GM13976 (cell line): ENCODE measurements at places on chromosomes 5 and 9.

DNA sequence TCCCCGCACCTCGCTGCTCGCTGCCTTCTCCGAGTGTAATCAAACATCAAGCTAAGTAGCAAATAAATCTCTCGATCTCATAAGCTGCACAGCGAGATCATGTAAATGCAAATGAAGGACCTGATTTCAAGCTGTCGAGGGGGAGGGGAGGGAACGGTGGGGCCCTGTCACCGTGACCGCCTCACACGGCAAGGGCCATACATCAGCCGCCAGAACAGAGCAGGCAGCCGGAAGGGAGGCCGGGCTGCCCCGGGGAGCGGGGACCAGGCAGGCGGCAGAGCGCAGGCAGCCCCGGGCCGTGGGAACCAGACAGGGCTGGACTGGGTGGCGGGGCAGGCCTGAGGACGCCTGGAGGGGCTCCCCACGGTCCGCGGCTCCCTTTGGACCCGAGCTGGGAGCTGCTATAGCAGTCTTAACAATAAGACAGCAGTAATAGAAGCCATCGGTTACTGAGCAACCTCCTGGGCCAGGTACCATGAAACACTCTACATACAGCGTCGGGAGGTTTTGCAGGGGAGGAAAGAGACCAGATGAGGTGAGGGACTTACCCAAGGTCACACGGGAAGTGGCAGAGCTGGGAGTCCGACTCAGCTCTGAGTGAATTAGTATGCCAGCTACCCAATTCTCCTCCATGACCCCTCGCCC lies 76.8 kb downstream of the CFAP77 start:
- no peak for DNase-seq

DNA sequence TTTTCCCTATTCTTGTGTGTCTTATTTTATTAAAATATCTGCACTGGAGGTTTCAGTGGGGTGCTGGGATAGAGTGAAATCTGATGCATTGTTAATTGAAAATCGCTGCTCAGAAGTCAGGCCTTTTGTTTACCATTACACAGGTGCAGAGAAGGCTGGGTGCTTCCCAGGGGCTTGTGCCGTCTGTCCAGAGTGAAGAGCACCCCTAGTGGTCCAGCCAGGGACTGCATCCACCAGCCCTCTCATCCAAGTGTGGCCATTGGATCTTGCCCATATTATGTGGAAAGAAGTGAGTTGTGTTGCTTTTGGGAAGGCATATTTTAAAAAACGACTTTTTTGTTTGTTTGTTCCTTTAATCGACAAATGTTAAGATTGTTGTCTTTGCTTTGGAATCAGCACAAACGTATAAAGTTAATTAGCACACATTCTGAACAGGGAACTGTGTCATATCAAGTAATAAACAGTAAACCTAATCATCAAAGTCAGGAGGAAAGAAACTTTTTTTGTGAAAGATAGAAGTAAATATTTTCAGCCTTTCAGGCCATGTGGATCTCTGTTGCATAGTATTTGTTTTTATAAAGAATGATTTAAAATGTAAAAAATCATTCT lies 315.6 kb downstream of the MTRR start:
- peak; percentile 35 for DNase-seq

DNA sequence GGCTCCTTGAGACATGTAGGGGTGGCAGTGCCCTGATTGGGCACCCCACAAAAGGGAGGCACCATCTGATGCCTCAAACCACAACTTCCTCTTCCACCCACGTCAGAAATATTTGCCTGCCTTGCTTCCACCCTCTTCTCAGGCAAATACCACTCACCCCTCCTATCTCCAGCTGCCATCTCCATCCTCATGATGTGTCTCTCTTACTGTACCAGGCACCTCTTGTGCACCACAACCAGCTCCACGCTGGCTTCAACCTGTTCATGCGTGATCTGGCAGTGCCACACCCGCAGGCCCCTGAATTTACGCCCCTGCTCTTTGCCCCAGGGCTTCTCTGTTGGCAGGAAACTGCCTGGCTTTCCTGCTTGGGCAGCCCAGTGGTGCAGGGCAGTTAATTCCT lies 87.8 kb upstream of the HSPA9 start:
- DNase-seq, result no peak

DNA sequence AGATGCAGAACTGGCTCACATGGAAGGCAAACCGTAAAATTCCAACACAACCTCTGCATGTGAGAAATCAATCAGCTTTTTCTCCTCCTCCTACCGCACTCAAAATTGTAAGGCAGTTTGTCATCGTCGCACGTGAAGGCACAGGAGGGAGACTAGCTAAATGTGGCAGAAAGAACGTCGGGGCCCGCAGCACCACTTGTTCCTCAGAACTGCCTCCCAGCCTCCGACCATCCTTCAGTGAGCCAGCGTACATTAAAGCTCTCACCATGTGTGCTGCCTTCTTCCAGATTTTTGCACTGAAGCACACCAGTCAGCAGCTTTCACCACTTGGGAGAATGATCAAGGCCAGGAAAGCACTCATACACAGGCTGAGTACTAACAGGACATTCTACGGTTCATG lies 105.9 kb downstream of the RFX3 start:
- DNase-seq, result no peak

DNA sequence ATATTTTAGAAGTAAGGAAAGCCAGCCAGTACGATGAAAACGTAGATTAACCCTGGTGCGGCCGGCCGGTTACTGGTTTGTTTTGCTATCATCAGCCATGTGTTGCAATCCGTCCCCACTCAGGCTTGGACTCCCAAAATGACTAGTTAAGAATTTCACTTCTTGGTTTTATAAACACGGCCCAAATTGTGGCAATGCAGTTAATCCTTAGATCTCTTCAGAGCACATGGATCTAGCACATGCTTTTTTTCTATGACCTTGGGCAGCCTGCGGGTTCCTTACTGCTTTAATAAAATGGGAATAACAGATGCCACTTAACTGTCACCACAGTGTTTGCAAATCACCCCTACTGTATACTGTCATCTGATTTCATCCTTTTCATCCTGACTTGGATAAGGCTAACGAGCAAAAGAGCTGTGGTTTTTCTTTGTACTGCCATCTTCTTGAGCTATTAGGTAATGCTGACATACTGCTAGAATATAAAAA lies 1.5 kb downstream of the NDFIP1 start:
- peak; percentile 48 for DNase-seq

DNA sequence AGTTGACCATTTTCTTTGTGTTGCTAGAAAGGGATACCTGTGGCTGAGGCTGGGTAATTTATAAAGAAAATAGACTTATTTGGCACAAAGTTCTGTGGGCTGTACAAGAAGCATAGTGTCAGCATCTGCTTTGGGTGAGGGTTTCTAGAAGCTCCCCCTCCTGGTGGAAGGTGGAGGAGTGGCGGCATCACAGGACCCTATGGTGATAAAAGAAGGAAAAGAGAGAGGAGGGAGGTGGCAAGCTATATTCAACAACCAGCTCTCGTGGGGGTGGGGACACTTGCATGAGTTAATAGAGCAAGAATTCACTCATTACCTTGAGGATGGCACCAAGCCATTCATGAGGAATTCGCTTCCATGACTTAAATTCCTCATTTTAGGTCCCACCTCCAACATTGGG lies 2041.4 kb upstream of the CDH9 start:
- DNase-seq, result no peak

DNA sequence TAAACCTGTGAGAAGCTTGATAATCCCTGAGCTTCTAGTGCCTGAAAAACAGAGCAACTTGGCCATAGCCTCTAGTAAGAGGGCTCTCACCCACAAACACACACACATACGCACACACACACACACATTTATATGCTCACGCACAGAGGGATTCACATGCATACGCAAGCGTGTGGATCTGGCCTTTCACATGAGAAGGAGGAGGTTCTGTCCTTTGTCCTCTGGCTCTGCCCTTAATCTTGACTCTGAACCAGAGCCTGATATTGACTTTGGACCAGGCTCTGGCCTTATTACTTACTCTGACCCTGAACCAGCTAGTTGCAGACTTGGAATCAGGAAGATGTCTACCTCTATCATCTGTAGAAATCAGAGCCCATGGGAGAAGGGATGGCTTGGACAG lies 10.0 kb upstream of the P4HA2 start:
- no peak for DNase-seq

DNA sequence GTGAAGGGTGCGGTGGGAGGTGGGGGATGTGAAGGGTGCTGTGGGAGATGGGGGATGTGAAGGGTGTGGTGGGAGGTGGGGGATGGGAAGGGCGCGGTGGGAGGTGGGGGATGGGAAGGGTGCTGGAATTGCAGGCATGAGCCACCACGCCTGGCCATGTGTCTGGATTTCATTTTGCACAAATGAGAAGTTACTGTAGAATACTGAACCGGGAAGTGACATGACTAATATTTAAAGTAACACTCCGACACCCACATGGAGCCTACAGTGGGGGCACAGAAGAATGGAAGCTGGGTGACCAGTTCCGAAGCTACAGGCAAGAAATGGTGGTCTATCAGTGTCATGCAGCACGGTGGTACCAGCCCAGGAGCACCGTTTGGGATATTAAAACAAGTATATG lies 69.9 kb upstream of the SPTLC1 start:
- DNase-seq, result no peak

- no peak for DNase-seq
Measured at GRCh38 chr5:116524051-116524904, 50.3 kb downstream of the SEMA6A start.

DNA sequence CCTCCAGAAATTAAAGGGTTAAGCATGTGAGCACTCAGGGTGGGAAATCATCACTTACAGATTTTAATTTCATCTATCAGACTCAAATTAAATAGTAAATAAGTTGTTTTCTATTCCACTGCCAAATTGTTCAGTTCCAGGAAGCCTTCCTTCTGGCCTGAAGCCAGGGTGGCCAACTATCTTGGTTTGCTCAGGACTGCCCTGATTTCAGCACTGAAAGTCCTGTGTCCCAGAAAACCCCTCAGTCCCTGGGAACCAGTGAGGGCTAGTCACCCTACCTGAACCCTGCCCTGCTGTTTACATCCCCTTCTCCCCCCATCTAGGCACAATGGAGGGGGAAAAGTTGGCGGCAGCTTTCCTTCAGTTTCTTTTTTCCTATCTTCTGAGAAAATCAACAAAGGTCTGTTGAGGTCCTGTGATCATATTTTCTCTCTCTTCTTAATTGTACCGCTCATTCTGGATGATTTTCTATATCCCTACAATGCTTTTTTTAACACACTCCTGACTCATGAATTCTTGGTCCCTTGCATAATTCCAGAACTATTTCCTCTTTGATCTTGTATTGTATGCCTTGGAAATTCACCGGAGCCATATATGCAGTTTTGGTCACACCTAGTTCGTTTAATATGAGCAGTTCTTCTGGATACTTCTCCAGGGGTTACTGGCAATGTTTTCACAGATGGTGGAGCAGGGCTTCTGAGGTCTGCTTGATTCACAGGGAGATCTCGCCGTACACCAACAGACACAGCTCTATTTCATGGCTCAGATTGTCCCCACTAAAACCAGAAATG lies 103.8 kb downstream of the MAP1B start:
- no peak for DNase-seq

GRCh38 chr9:136229096-136230065 lies 16.2 kb downstream of the QSOX2 start:
- DNase-seq, result no peak

- DNase-seq, result no peak
Measured at GRCh38 chr5:126143622-126144021, 279.6 kb upstream of the GRAMD2B start.

GRCh38 chr5:31581498-31582099 lies 49.5 kb downstream of the C5orf22 start:
- DNase-seq, result peak; percentile 28

DNA sequence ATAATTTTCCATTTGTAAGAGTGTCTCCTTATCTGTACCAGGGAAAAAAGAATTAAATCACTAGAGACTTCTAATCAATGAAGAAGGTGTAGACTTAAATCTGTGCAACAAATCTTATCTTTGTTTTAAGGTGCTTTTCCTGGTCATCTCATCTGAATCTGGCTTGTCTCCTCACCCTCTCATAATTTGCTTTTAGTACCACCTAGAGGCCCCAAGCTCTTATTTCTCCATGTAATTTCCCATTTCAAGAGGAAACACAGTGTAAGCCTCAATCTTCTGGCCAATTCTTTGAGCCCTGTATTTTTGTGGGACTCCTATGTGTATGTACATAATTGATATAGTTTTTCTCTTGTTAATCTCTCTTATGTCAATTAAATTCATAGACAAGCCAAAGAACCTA lies 1975.3 kb upstream of the CDH6 start:
- no peak for DNase-seq

- DNase-seq, result no peak
Measured at GRCh38 chr5:60597572-60598320, 102.2 kb downstream of the DEPDC1B start.

- DNase-seq, result no peak
Measured at GRCh38 chr9:95910023-95910707, 34.7 kb downstream of the ERCC6L2 start.

DNA sequence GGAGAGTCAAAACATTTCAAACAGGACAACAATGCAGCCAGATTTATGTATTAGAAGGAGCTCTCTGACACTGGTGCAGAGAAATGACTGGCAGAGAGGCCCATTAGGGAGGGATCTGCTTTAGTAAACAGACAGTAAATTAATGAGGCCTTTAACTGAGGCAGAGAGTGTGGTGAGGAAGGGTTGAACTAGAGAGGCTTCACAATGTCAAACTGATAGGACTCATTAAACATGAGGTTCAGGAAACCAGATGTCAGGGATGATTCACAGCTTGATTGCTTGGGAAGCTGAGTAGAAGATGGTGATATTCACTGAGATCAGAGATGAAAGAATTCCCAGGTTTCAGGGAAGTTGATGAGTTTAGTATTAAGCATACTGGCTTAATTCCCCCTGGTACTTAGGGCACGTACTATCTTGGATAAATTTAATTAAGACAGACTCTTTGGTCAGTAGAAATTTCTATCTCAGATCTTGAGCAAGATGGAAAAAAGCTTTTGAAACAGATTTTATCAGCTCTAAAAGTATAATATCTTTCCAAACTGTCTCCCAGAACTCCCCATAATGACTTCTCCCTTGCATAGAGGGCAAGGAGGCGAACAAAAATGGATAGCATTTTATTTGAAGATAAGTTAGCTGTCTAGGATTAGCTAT lies 8.6 kb upstream of the MUSK start:
- no peak for DNase-seq

GRCh38 chr9:93216073-93216365 lies 32.1 kb downstream of the WNK2 start:
- no peak for DNase-seq

- DNase-seq, result no peak
Measured at GRCh38 chr5:142972064-142972570, 201.9 kb downstream of the ARHGAP26 start.

- DNase-seq, result no peak
Measured at GRCh38 chr9:126595982-126596381, 17.7 kb upstream of the LMX1B start.

- no peak for DNase-seq
Measured at GRCh38 chr9:72263572-72263971, 101.4 kb downstream of the ZFAND5 start.

DNA sequence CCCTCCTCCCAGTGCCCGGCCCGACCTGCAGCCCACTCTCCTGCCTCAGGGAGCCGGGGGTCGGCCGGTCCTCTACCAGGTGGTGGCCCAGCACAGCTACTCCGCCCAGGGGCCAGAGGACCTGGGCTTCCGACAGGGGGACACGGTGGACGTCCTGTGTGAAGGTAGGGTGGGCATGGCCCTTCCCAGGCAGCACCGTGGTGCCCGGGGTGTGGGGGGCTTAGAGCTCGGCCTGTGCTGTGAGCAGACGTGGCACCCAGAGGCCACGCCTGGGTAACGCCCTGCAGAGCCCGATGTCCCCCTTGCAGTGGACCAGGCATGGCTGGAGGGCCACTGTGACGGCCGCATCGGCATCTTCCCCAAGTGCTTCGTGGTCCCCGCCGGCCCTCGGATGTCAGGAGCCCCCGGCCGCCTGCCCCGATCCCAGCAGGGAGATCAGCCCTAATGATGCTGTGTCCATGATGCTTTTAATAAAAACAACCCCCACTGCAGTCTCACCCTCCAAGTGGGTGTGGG lies 7.2 kb downstream of the ENTPD8 start:
- DNase-seq, result no peak
